Stimulated activated CD4-positive, alpha-beta T cell treated with anti-CD3 and anti-CD28 coated beads, Interleukin-15, amount 100 ng/mL, for 1 hour (primary cell): ENCODE measurements at places on chromosomes 5 and 9.

DNA sequence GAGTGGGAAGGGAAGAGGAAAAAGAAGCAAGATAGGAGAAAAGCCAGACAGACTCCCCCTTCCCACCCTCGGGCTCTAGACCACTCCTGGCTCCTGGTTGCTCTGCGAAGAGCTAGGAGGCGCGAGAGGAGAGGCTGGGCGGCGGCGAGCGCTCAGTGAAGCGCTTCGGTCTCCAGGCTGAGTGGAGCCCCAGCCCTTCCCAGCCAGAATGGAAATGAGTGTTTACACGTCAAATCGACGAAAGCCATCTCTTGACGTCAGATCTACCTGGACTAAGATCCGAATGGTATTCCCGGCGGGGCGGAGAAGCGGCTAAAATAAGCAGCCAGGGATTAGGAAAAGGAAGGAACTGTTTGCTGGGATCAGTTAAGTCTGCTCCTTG lies at the start of gene PCSK1:
PCSK1 (minus strand) TSS at position 183 of the 382 bp plus-strand sequence. CDS start 206 bp downstream, outside the sequence.
- DNase-seq = no peak

DNA sequence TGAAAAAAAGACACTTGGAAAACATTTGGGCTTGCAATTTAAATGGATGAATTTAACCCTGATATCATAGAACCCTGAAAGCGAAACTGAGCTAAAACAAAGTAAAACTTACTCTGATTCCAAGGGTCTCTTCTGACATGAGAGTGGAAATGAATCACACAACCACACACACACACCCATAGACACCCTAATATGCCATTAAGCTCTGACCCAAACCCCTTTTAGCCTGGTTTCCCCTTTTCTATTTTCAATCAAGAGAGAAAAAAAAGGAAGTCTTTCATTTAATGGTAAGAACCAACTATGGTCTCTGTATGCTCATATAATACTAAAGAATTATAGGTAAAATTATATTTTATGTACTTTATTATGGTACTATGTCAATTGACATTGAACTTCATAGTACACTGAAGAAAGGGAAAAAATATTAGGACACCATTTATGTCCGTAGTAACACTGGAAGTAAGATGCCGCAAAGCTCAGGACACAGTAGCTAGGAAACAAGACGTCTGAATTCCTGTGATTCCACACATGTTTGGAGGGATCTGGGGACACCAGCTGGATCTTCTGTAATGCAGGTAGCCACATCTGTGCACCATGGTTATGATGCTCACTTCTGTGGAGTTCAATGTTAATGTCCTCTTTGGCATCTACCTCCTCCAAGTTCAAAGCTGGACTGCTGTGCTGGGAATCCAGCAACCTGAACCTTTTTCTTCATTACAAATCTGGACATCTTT lies 95.8 kb downstream of the PCSK1 start:
- DNase-seq = no peak

DNA sequence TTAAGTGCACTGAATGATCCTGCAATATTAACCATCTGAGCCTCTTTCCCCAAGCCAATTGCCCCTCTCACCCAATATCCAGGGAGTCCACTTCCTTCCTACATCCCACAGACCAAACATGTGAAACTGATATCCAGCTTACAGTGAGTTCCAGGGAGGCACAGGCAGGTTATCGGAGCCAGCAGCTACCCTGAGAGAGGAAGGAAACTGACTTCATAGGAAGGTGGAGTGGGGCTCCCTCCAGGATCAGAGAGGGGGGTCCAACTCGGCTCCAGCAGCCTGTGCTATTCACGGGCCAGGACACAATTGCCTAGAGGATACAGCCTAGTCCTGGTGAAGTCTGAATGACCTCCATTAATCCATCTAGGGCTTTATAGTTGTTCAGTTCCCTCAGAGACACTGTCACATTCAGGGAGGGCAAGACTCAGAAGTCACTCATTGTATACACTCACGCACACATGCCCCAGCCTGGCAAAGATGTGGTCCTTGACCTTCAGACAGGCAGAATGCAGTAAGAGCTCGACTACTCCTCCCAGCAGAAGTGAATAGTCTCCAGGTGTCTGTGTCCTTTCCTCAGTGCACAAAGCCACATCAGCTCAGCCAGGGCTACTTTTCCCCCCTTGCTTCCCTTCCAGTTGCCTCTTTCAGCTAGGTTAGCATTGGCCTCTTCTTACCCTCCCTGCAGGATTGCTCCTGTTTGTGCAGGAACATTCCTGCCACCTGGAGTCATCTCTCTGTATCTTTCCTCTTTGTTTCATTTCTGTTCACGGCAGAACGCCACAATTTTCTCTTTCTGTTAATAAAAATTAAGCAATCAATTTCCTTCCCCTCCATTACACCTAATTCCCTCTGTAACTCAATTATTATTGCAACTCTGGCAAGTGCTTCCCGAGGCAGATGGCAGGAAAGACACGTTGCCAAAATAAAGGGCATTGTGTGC lies 501.7 kb downstream of the ARHGEF28 start:
- no peak for DNase-seq

GRCh38 chr5:107958861-107959260 lies 288.1 kb upstream of the EFNA5 start:
- no peak for DNase-seq

- DNase-seq = no peak
Measured at GRCh38 chr5:169880012-169880663, 100.2 kb downstream of the INSYN2B start.

DNA sequence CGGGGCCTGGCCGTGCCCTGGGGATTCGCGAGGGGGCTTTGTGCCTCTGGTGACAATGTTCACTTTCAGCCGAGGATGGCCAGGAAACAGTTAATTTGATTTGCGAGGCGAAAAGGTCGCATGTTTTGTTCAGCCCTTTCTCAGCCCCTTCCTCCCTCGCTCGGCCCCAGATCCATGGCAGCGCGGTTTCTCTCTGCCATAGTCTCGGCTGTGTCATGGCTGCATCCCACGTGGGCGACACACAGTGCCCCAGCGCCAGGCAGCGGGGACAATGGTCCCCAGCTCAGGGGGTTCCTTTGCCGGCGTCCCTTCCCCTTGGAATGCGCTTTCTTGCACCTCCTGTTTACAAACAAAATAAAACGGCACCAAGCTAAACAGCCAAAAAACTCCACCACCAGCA lies 370.3 kb upstream of the IRX2 start:
- DNase-seq = no peak
